ENCODE measurements at places on chromosomes 1 and 21. TPM values are rescaled to one million over a fixed set of nuclear protein-coding genes. Genes with fewer than 3 reads are reported as not detected.

LRRC52 gene
- total RNA-seq, result not detected

FMO2 gene
- not detected for total RNA-seq

ZBTB7B gene
- 26.2 TPM for total RNA-seq

LINGO4 gene
- total RNA-seq, result not detected

NUDT17 gene
- total RNA-seq, result 2.7 TPM

TEX38 gene
- total RNA-seq, result not detected

NPHS2 gene
- not detected for total RNA-seq

AGT gene
- not detected for total RNA-seq

INAVA gene
- total RNA-seq, result 21.3 TPM

POGK gene
- 33.0 TPM for total RNA-seq

RALGPS2 gene
- total RNA-seq, result 13.0 TPM

GBP7 gene
- not detected for total RNA-seq

MMP23B gene
- 1.2 TPM for total RNA-seq

PRAMEF26 gene
- total RNA-seq, result not detected

PGLYRP3 gene
- not detected for total RNA-seq

KIF14 gene
- total RNA-seq, result 24.9 TPM

TENT5C gene
- total RNA-seq, result 0.11 TPM

TTC22 gene
- total RNA-seq, result 4.6 TPM

OR2L5 gene
- total RNA-seq, result not detected

TNFRSF14 gene
- 11.4 TPM for total RNA-seq

RAB29 gene
- 25.2 TPM for total RNA-seq

PPFIA4 gene
- total RNA-seq, result 0.25 TPM

Data from foreskin keratinocyte (primary cell).